Osteocyte (in vitro differentiated cells): ENCODE measurements at places on chromosomes 7 and 10. TPM values are rescaled to one million over a fixed set of nuclear protein-coding genes. Genes with fewer than 3 reads are reported as not detected.

DNA sequence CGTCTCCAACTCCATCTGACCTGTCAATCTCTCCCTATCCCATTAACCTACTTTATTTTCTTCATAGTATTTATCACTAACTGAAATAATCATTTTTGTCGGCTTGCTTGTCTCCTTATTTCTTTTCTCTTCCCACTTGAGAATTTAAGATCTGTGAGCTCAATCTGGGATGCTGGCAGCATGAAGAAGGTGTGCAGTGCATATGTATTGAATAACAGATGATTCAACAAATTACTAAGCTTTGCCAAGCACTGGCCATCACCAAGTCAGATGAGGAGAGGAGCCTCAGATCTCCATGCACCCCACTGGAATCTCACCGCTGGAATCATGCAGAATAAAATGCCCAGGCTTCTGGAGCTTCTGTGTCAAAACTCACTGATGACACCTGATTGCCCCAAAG is 47.6 kb upstream of the PPP1R3C start:
- peaks cover 15% of the 10 kb centered on the region for H3K4me1 ChIP-seq
- H3K4me3 ChIP-seq, result no peak overlapping the region
- no peaks in the 10 kb centered on the region for H3K27me3 ChIP-seq
- H3K27ac ChIP-seq, result no peak overlapping the region
- H3K36me3 ChIP-seq, result no peaks in the 10 kb centered on the region

DNA sequence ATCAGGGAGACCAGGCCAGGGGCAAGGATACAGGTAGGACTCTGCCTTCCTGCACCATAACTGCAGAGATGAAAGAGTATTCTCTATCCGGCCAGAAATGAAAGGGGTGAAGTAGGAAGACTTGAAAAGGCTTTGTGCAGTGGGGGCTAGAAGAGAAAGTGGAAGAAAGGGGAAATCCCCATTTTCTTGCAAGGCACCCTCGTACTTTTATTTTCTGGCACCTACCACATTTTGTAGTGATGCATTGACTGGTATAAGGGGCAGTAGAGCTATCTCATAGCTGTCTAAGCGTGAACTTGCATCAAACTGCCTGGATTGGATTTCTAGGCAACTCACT is 752 bp upstream of the CAMK2G start:
- H3K27me3 ChIP-seq, result no peaks in the 10 kb centered on the region
- peaks cover 52% of the 10 kb centered on the region for H3K4me1 ChIP-seq
- DNase-seq, result no peak
- H3K36me3 ChIP-seq, result peaks cover 10% of the 10 kb centered on the region

GRCh38 chr10:43606323-43607198 is at the start of gene ZNF485:
TSS of gene ZNF485 (plus strand) at chr10:43606438. CDS start at chr10:43607051, 613 bp downstream.
- H3K27me3 ChIP-seq, result peaks cover 5% of the 10 kb centered on the region
- H3K36me3 ChIP-seq, result peaks cover 2% of the 10 kb centered on the region
- no peak within 1 kb of the TSS for H3K27ac ChIP-seq

DNA sequence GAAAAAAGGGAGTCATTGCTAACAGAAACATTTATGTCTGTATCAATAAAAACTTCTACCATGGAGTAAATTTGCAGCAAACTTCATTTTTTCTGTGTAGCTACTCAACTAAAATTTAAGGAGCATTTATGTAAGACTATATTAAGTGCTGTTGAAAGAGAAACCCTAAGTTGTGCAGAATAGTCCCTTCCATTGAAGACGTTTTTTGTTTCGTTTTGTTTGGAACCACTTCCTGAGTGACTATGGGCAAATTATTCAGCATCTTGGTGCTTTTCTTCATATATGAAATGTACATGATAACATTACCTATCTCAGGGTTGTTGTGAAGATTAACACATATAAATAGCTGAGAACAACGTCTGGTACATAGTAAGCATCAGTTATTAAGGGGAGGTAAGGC is 24.3 kb downstream of the SEM1 start:
- peaks cover 46% of the 10 kb centered on the region for H3K36me3 ChIP-seq
- peaks cover 12% of the 10 kb centered on the region for H3K4me1 ChIP-seq
- DNase-seq, result no peak

DNA sequence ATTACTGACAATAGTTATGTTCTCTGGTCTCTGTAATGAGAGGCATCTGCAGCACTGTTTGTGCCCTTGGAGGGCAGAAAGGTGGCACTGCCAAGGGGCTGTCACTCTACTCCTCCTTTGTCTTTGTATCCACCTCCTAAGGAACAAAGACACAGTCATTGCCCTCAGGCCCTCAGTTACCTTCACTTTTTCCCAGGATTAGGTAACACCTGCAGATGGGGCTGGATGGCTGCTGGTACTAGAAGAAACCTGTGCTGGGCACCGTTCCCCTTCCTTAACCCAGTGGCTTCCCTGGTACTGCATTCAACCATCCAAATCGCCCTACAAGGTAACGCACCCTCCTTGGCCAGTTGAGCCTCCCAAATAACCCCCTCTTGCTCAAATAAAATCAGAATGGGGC is 246.9 kb upstream of the NEBL start:
- no peak for DNase-seq
- no peaks in the 10 kb centered on the region for H3K4me1 ChIP-seq
- no peak overlapping the region for H3K27ac ChIP-seq
- no peaks in the 10 kb centered on the region for H3K36me3 ChIP-seq

DNA sequence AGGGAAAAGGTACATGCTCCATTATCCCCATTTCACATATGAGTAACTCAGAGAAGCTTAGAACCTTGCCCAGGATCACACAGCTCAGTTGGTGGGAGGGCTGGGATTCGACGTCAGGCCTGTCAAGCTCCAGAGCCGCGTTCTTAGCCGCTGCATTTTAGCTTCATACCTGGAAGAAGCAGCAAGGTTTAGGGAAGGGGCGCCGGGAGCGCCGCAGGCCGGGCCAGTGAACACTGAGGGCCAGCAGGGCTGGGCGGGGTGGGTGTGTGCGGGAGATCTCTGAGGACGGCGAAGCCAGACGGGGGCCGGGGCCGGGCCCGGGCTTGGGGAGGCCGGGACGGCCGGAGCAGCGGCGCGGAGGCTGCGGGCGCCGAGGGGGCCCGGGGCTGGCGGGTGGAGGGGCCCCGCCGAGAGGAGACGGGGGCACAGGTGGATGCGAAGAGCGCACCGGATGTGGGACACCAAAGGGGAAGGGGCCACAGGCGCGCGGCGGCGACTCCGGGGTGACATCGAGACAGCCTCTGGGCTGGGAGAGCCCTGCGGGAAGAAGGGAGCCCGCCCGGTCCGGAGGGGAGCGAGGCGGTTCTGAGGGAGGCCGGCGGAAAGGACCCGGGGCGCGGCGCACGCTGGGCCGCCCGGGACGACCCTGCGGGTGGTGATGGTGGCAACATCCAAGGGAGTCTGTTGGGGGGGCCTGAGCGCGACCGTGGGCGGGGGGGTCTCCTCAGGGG is 498 bp downstream of the NDST2 start:
- H3K36me3 ChIP-seq, result peaks cover 22% of the 10 kb centered on the region
- peak overlapping the region; percentile 81 for H3K4me3 ChIP-seq
- H3K27ac ChIP-seq, result peak overlapping the region; percentile 74
- no peak for DNase-seq
- no peaks in the 10 kb centered on the region for H3K27me3 ChIP-seq

DNA sequence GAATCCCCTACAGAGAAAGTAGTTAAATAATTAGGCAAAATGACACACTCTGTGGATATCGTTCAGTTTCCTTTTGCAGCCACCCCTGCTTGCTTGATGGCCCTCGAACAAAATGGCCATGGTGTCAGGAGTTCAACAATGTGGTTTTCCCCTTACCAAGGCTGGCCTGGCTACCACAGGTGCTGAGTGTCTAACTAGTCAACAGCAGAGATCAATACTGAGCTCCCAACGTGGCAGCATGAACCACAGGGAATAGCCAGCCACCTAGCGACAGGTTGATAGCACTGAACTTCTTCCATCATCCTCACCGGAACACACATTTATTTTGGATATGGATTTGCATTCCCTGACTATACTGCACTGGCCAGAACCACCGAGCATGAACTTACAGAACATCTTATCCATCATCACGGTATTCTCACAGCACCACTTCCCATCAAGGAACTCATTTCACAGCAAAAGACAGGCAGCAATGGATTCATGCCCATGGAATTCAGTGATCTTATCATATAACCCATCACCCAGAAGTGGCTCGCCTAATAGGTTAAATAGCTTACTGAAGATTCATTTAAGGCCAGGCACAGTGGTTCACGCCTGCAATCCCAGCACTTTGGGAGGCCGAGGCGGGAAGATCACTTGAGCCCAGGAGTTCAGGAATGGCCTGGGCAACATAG is 6.3 kb downstream of the C10orf67 start:
- no peaks in the 10 kb centered on the region for H3K27me3 ChIP-seq
- no peaks in the 10 kb centered on the region for H3K4me1 ChIP-seq
- no peak overlapping the region for H3K27ac ChIP-seq
- H3K36me3 ChIP-seq, result no peaks in the 10 kb centered on the region
- DNase-seq, result no peak
- H3K4me3 ChIP-seq, result no peak overlapping the region

DNA sequence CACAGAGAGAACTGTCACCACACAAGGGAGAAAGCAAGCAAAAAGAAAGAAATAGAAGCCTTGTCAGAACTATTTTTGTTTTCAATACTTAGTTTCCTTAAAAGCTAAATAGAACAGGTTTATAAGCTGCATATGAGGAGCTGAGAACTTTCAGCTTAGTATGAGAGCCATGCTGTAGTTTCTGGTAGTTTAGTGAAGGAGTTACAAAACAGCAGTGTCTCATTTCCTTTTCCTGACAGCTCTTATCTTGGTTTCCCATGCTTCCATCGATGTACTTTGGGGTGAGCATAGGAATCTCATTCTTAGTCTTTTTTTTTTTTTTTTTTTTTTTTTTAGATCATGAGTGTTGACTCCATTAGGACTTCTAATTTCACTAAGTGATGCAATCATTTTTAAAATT is 8.6 kb upstream of the CHRM2 start:
- no peak overlapping the region for H3K4me3 ChIP-seq
- DNase-seq, result no peak
- H3K36me3 ChIP-seq, result no peaks in the 10 kb centered on the region
- peaks cover 18% of the 10 kb centered on the region for H3K27me3 ChIP-seq

DNA sequence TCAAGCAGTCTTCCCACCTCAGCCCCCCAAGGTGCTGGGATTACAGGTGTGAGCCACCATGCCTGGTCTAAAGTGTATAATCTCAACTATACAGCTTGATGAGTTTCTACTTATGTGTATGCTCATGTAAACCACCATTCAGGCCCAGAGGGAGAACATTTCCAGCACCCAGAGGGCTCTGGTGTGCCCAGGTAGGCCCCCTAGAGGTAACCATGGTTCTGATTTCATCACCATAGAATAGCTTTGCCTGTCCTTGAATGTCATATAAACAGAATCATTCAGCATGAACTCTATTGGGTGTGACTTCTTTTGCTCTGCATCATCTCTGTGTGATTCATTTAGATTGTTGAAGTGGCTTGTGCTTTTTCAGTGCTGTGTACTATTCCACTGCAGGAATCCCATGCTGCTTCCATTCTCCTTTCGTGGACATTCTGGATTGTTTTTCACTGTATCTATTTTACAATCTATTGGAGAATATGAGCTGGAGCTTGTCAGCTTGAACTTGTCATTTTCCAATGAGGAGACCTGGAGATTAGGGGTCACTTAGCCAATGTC is 35.2 kb downstream of the COL26A1 start:
- peaks cover 4% of the 10 kb centered on the region for H3K36me3 ChIP-seq
- H3K27ac ChIP-seq, result no peak overlapping the region
- H3K4me1 ChIP-seq, result peaks cover 47% of the 10 kb centered on the region

DNA sequence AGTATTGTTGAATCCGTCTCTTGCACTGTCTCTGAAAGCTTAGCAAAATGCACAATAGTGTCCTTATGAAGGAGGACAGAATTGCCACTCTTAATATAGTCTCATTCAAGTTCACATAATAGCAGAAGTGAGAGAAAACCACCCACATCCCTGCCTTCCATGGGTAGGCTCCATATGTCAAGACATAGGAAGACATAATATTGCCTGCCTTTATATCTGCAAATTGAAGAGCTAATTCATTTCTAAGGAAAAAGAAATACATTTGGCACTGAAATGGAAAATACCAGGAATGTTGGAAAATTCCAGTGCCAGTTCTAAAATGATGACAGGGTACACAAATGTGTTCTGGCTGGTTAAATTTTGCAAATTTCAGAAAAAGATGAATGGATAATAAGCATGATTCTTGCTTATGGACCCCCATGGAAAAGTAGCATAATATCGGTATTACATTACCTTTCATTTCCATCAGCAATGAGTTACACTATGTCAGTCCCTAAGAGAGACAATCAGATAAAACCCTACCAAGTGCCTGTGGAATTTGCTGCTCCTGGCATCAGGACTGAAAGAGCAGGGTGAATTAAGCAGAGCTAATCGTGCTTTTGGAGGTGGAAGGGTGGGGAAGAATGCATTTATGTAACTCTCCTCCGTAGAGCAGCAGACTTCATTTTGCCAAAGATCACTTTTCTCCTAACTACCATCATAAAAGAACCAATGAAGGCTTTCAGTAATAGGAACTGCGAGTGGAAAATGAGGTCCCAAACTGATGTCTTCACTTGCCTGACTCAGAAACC is 312.6 kb downstream of the FGFR2 start:
- no peaks in the 10 kb centered on the region for H3K36me3 ChIP-seq
- no peak overlapping the region for H3K27ac ChIP-seq

GRCh38 chr10:93746844-93747284 is 10.9 kb upstream of the LGI1 start:
- peak; percentile 94 for DNase-seq

GRCh38 chr7:26372249-26372648 is 80.6 kb downstream of the SNX10 start:
- DNase-seq, result no peak
- H3K27me3 ChIP-seq, result peaks cover 71% of the 10 kb centered on the region
- no peak overlapping the region for H3K4me3 ChIP-seq
- no peak overlapping the region for H3K27ac ChIP-seq

DNA sequence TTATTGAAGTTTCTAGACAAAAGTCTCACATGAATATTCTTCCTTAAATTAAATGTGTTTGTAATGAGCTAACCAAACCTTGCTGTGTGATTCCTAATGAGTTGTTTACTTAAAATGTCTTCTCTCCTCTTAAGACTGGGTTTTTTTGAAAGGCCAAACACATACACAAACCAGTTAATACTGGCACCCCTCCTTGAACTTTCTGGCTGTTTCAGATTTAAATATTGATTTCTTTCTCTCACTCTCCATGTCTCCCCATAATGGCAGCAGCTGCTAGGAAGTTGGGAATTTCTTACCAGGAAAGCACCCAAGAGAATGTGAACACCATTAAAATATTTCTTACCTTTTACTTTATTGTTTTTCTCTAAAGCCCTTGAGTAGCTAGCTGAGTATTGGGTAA is 11.4 kb upstream of the PTN start:
- H3K27ac ChIP-seq, result no peak overlapping the region
- H3K4me1 ChIP-seq, result peaks cover 7% of the 10 kb centered on the region
- no peaks in the 10 kb centered on the region for H3K36me3 ChIP-seq
- no peaks in the 10 kb centered on the region for H3K27me3 ChIP-seq

DNA sequence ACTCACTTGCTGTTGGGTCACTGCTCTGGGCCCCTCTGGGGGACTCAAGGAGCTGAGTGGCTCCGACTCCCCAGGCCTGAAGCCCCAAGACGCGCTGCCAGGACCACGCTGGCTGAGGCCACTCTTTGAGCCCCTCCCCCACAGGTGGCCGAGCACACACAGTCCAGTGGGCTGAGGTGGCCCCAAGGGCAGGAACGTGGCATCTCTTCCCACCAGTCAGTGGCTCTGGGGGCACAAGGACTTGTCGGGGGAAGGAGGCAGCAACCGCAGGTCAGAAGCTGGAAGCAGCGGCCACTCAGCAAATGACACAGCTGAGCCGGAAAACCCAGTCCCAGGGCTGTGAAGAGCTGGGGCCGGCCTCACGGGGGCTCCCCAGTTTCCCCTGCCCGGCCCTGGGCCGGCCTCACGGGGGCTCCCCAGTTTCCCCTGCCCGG is 24.1 kb downstream of the GRIFIN start:
- H3K4me3 ChIP-seq, result no peak overlapping the region
- H3K27me3 ChIP-seq, result no peaks in the 10 kb centered on the region

The RSPH10B2 gene
- total RNA-seq, result 0.38 and 0.81 TPM in 2 replicates

The DGKB gene
- total RNA-seq, result 0.32 and 0.57 TPM in 2 replicates

The HKDC1 gene
- 0.19 TPM in 1 of 2 replicates, not detected in the other for total RNA-seq

The GPR26 gene
- total RNA-seq, result not detected in 2 replicates
